ENCODE measurements at places on chromosomes 1 and 21.

- no peak for DNase-seq
These were observed 140.6 kb downstream of the PEX14 start for GRCh38 chr1:10615332-10615731.

- peak; percentile 79 for DNase-seq
These were observed 92.9 kb upstream of the TTC39A start for GRCh38 chr1:51423073-51423821.

DNA sequence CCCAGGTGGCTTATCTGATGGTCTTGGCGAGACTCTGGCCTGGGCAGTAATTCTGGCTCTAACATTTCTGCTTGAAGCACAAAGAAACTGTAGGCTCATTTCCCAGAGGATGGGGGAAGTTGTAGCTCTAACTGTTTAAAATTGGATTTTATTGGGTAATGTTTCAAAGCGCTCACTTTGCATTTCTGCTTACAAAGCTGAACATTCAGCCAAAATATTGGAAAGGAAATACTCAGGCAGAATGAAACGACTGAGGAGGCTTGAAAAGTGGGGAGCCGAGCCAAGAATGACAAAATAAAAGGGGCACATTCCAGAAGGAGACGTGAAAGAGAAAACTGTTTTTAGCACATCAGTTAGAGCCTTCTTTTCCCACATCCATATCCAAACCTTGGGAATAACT is 202.6 kb downstream of the GRIK1 start:
- DNase-seq, result no peak

GRCh38 chr21:34511787-34512455 is at the start of gene KCNE1:
KCNE1 (minus strand) TSS chr21:34512210; CDS start chr21:34449634, 62,576 bp downstream.
- DNase-seq, result no peak

- DNase-seq, result no peak
These were observed 49.0 kb downstream of the RGS7 start for GRCh38 chr1:241308011-241308410.

DNA sequence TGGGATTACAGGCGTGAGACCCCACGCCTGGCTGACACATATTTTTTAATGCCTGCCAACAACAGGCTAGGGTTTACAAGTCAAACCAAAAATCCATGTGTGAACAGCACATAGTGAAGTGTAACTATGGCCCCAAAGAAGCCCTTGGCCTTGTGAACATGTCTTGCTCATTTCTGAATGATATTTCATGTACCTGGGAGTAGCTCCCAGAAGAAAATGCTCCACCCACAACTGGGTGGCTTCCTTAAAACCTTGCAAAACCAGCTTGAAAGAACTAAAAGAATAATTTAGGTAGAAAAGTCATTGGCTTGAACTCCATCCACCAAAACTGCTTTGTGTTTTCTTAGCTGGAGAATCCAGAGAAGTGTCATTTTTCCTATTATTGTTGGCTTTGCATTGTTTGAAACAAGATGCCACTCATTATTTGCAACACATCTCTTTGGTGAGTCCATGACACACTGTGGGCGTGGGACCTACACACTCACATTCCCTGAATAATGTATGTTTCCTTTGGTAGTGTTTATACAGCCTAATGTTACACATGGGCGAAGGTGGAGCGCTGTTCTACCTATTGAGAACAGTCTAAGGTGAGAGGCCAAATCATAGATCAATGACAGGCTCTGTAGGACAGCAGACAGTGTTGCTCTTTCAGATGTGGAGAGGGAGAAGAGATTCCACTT is 28.5 kb upstream of the SDE2 start:
- no peak for DNase-seq

DNA sequence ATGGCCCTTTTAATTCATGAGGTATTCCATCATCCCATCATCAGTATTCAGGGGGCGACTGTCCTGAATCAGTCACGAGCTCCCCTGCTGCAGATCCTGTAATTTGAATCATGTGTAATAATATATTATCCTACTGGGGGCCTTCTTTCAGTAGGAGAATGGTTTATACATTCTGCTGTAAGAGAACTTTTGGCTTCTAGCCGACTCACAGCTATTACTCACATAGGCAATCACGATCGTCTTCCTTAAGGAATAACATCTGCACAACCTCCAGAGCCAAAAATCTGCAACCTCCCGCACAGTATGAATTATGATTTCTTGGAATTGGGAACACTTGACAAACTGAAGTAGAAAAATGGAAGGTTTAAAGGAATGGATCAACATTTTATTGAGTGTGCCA is 343.0 kb downstream of the USP25 start:
- DNase-seq, result no peak

DNA sequence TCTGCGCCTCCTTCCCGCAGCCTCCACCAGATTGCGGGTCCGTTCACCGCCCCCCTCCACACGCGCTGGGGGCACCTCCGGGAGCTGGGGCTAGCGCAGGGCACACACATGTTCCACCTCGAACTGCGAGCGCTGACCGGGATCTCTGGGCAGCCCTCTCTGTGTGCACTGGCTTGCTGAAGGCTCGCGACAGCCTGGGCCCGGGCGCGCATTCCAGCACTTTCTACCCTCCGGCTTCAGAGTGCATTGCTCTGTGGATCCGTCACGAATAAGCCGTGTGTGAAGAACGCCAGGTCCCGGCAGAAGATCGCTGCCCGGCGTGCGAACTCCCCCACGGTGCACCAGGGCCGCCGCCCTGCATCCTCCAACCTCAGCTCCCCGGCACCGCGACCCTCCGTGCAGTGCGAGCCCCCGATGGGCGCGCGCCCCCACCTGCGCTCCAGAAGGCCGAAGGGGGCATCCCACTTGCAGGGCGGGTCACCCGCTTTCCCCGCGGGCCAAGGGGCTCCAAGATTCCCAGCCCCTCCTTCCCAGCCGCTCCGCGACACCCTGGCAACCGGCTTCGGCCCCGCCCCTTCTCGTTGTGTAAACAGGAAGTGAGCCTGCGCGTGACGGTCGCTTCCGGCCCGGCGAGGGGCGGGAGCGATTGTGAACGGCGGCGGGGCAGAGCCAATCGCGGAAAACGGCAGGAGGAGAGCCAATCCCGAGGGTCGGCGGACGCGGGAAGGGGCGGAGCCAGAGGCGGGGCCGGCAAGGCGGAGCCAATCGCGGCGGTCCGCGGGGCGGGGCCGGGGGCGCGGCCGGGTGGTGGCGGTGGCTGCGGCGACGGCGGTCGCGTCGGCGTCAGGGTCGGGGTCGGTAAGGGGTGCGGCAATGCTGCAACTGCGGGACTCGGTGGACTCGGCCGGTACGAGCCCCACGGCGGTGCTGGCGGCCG is at the start of gene TPRG1L:
TSS of gene TPRG1L (plus strand) at position 816 of the 937 bp plus-strand sequence. CDS start at position 874, 58 bp downstream.
- DNase-seq, result peak; percentile 98

- DNase-seq, result no peak
These were observed 2.3 kb downstream of the KCNC4 start for GRCh38 chr1:110212169-110213142.

GRCh38 chr1:212235857-212236256 is 49.4 kb upstream of the PPP2R5A start:
- no peak for DNase-seq

GRCh38 chr1:210727709-210728108 is 399.0 kb downstream of the HHAT start:
- no peak for DNase-seq

GRCh38 chr1:166032572-166033371 is 134.0 kb downstream of the FAM78B start:
- DNase-seq, result no peak

DNA sequence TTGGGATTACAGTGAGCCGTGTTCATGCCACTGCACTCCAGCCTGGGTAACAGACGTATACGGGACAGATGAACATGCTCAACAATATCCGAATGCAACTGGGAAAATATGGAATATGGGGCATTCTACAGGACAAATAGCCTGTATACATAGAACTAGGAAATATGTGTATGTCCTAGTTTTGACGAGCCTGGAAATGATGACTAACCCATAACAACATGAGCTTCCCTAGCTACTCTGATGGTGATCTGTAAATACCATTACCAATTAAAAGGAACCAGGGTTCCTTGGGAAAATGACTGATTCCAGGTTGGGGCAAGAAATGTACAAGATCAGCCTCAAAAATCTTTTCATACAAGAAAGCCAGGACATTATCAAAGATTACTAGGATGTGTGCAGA is 42.8 kb upstream of the ARTN start:
- no peak for DNase-seq

DNA sequence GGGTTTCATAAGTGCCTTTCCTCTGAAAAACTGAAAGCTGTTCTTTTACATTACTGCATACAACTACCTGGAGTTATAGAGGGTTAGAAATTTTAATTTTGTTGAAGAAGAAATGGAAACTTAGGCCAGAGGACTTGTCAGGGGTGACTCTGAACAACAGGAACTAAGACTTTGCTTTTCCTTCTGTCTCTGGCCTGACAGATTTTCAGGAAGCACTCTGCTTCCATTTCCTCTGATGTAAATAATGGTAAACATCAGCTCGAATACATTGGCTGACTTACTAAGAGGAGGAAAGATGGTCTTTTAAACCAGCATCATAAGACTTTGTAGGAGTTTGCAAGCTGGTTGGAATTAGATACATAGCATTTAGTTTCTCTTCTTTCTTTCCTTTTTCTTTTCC is 27.1 kb upstream of the PLEKHM2 start:
- no peak for DNase-seq

- DNase-seq, result no peak
These were observed 9.3 kb downstream of the COQ8A start for GRCh38 chr1:226949401-226949800.

DNA sequence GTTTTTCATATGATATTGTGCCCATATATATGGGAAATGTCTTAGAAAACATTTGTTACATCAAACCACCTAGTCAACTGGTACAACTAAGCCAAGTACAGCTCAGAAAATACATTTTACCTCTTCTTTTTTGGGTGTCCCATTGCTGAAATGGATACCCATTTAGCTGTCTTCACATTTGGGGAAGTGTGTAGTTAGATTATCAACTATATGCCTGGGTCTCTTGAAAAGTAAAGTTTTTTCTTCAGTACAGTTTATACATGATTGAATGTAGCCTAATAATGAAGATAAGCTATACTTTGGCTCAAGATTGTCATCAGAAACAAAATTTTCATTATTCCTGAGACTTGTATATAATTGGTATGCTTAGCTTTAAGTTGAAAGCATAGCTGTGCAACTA is 2.0 kb downstream of the AGO3 start:
- no peak for DNase-seq

- DNase-seq, result no peak
These were observed 124.0 kb upstream of the SPATA6 start for GRCh38 chr1:48596046-48596445.

DNA sequence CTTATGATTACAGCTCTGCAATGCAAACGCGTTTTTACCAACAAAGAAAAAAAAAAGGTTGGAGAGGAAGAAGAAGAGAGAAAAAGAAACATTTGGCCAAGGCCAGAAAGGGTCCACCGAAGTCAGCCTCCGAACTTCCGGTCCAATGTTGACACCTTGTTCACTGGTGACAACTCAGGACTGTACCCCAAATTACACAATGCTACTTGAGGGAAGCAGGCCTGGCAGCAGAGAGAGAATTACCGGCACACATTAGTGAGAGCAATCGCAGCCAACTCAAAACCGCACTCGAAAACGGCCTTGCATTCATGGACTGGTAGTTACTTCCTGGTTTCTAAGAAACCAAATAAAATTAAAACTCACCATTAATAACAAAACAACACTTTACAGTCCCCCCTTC is 652.5 kb downstream of the KIF26B start:
- DNase-seq, result peak; percentile 37

- DNase-seq, result no peak
These were observed 289.2 kb upstream of the USP24 start for GRCh38 chr1:55504306-55504731.
